ENCODE measurements at places on chromosomes 4 and X. TPM values are rescaled to one million over a fixed set of nuclear protein-coding genes. Genes with fewer than 3 reads are reported as not detected.

WDFY3 gene
- 145 TPM for total RNA-seq

ACE2 gene
- total RNA-seq, result under 0.01 TPM

IL9R gene
- total RNA-seq, result not detected

MAGED4B gene
- 35.9 TPM for total RNA-seq

CT45A2 gene
- total RNA-seq, result not detected

TRIM61 gene
- not detected for total RNA-seq

DNA sequence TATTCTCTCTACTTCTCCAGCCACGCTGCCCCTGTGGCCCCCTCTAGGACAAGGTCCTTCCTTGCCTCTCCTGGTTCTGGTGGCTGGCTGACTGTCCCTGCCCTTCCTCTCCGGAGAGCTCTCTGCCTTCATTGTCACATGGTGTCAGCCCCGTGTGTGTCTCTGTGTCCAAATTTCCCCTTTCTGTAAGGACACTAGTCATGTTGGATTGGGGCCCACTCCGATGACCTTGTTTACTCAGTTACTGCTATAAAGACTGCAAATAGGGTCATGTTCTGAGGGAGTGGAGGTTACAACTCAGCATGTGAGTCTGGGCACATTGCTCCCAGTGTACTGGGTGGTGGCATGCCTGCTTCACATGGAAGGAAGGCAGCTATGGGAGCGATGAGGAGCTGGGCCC lies 129.5 kb upstream of the PSAPL1 start:
- no peak for DNase-seq

- DNase-seq, result no peak
Measured at GRCh38 chrX:15939737-15940136, 85.1 kb upstream of the AP1S2 start.

DNA sequence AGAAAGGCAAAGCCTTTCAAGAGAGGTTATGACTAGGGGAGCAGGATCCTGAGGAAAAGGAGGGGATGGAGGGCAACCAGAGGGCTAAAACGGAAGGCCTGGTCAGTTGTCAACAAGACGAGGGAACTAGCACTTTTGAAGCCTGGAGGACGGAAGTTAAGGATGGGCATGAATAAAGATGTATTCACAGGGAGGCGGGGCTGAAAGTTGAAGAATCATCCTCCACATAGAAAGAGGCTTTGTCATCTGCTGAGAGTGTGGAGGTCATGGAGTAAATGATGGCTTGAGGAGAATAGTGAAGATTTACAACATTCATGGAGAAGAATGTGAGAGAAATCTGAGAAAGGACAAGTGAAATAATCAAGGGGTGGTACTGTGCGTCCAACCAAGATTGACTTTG lies 137.5 kb downstream of the MAGEB17 start:
- DNase-seq, result no peak

GRCh38 chr4:138300616-138301015 lies 58.5 kb upstream of the SLC7A11 start:
- no peak for DNase-seq

DNA sequence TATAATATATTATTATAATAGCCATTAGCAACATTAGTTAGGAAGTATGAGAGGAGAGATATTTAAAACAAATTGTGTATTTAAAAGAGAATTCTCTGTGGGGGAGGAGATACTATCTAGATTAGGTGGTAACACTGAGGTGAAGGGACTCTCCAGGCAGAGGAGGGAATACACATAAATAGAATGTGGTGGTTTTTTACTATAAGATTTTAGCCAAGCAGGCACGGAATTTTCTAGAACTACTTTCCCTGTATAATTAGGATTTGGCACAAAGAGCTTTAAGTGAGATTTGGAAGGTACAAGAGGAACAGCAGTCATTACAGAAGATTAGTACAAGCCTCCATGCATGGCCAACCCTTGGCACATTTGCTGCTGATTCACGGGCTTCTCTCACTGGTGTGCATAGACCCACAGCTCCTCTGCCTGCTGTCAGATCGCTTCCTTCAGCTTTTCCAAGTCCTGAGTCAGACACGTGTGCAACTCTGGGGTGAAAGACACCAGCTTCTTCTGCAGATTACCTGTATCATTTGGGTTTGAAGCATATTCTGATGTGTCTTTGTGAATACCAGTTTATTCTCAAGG lies 685.5 kb downstream of the KCTD8 start:
- no peak for DNase-seq

- no peak for DNase-seq
Measured at GRCh38 chr4:124964852-124965496, 252.4 kb upstream of the ANKRD50 start.

DNA sequence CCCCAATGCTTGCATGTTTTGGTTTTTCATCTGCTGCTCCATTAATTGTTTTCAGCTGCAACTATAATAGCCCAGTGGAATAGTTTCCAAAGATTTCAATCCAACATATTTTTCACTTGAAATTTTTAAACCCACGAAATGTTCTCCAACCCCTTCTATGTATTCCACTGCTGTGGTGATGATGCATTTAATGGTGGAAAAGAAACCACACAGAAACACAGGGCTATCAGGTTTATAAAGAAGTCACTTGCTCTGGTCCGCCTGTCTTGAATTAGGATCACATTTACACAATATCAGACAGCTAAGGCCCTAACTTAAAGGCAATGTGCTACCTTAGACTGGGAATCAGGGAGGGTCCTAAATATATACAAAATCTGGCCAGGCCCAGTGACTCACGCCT lies 35.0 kb downstream of the OPHN1 start:
- DNase-seq, result no peak

- no peak for DNase-seq
Measured at GRCh38 chr4:94519019-94519418, 67.3 kb downstream of the PDLIM5 start.

GRCh38 chr4:186297013-186297645 lies 31.1 kb downstream of the F11 start:
- DNase-seq, result peak; percentile 71

DNA sequence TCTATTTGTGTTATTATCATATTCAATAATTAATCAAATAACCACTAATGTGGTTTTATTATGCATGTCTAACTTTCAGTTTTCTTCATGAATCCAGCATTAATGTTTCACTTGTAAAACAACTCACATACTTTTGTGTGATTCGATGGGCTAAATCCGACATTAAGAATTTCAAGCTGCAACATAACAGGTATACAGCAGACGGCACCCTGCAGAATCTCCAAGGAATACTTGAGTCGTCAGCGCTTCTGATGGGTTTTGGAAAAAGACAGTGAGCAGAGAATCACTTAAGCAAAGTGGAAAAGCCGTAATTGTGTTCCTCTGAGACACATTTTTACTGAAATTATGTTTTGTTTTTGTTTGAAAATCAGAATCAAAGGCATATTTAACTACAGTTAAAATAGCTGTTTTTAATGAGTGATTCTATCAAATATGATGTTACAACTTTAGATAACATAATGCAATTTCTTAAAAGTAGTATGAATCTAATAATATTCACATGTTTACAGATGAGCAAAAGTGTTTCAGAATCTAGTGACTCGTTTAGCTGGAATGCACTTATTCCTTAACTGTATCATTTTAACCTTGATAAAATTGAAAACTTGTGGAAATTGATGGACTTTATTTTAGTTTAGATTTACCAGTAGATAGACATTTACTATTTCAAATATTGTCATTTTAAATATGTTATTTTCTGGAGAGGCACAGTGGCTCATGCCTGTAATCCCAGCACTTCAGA lies 514.8 kb downstream of the CCSER1 start:
- DNase-seq, result no peak

DNA sequence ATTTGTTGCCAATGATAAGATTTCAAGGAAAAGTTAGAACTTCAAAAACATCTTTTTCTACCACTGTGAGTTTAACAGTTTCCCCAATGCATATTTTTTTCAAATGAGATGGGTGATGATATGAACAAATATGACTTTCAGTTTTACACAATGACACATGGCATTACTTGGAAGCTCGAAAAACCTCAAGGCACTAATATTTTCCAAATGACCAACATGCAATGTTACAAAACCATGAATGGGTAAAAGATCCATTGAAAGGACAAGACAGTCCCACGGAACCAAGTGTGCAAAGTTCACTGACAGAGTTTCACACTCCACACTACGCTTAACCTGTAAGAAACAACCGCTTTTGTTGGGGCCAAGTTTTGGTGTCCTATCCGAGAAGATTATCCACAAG lies 84.5 kb downstream of the CD99L2 start:
- DNase-seq, result no peak

GRCh38 chr4:106369456-106370060 lies 980 bp upstream of the GIMD1 start:
- DNase-seq, result peak; percentile 90

DNA sequence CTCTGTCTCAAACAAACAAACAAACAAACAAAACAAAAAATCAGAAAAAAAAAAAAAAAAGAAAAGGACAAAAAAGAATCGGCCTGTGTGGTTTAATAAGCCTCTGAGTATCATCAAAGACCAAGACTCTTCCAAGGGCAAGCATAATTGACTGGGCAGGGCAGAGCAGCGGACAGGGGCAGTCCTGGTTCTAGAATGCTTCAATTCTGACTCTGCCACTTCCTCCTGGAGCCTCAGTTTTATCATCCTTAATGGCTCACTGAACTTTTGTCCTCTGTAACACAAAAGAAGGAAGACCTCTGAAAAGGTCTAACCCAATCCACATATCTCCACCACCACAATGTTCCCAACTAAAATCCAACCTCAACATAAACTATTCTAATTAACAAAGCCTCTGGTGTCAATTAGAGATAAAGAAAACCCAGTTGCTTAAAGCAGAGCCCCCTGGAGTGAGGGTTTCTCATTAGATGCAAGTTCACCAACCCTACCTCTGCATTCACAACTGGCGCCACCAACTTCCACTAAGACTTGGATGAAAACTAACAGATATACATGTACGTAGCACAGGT lies 51.7 kb downstream of the TBC1D9 start:
- no peak for DNase-seq

DNA sequence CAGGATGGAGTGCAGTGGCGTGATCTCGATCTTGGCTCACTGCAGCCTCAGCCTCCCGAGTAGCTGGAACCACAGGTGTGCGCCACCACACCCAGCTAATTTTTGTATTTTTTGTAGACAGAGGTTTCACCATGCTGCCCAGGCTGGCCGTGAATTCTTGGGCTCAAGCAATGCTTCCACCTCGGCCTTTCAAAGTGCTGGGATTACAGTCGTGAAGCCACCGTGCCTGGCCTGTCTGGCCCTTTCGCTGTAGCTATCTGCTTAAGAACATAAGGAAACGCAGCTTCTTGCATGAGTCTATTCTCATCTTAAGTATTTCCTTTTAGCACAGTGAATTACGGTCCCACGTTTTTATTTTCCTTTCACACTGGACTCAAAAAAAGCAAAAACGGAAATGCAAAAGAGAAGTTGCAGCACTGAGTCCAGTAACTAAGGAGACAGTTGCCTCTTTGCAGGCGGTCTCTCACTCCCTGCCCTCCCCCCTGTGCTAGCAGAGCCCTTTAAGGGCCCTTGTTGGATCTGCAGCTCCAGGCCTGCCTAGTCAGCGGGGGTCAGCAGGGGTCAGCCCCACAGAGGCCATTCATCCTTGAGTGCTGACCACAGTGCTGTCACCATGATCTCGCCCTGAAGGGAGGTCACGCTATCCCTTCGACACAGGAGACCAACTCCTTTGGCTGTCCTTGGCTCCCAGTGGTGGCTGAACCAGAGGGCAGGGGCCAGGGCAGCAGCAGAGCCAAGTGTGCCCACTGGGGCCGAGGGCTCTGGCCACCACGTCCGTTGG lies 21.8 kb upstream of the TBC1D14 start:
- no peak for DNase-seq

DNA sequence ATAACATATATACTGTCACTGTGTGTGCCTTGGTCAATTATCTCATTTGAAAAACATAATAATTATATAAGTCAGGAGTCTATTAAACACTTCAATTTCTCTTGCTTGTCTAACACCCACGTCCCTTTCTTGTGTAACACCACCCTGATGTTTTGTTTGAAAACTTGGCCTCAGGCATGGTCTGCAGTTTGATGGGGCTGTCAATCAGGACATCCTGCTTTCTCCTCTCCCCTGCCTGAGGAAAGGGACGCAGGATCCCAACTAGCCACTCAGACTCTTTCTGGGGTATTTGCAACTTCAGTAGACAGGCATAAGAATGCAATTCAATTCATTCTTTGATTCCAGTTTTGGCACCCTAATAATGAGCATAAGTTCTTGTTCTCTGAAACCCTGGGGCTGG lies 48.8 kb downstream of the DKK2 start:
- no peak for DNase-seq

DNA sequence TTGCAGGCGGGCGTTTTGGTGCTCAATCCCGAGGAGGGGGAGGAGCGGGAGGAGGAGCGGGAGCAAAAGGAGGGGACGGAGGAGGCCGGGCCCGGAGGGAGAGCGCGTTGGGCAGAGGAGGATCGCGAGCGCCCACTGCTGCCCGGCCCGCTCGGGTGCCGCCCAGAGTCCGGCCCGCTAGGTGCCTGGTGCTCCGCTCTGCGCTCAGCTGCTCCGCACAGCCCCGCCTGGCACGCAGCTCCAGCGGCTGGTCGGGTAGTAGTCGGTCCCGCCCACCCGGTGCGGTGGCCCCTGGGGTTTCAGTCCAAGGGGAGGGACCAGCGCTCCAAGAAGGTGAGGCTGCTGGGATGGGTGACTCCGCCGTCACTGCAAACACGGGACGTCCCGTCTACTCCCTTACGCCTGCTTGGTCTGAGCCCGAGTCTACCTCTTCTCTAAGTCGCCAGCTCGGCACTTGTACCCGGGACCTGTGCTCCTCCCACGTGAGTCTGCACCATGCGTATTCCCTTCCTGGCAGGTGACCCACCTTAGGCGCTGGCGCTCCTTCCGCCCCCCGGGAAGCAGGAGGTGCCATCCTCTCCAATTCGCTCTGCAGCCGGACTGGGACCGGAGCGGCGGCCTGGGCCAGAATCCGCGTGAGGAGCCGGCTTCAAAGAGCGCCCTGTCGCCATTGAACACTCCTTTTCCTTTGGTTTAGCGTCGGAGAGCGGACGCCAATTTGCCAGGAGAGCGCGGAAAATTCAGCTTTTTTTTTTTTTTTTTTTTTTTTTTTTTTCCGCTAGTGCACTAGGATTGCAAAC lies 405 bp upstream of the HS3ST1 start:
- DNase-seq, result peak; percentile 77

DNA sequence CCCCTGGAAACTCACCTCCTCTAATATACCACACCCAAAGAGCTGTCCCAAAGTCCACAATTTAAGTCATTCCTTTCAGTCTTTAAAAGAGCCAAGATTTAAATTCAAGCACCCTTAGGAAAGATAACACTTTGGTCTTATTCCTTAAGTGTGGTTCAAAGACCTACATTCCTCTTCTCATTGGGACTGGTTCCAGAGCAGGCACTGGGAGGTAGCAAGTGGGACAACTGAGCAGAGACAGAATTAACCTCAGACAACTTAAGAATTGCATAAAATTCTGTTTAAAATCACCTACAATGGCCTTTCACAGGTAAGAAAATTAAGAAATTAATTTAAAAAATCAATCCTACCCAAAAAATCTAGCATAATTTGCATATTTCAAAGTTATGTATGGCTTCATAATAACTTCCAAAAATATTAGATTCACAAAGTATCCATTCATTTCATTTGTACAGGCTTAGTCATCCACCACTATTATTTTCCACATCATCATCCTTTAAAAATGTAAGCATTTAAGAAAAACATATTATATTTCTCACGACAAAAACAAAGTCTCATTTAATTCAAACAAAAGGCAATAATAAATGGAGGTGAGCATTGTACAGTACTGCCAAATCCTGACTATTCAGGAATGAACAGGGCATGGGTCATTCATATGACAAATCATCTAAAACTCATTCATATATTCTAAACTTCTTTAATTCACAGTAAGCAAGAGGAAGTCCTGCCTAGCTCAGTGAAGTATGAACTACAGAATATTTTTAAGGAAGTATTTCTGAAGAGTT lies 13.6 kb downstream of the PRSS12 start:
- peak; percentile 63 for DNase-seq

- peak; percentile 33 for DNase-seq
Measured at GRCh38 chrX:10514891-10515290, 105.5 kb downstream of the MID1 start.
